Activated T-cell treated with anti-CD3 and anti-CD28 coated beads, Interleukin-2, amount 50 U/mL, for 4 hours (primary cell): ENCODE measurements at places on chromosomes 12 and 14.

DNA sequence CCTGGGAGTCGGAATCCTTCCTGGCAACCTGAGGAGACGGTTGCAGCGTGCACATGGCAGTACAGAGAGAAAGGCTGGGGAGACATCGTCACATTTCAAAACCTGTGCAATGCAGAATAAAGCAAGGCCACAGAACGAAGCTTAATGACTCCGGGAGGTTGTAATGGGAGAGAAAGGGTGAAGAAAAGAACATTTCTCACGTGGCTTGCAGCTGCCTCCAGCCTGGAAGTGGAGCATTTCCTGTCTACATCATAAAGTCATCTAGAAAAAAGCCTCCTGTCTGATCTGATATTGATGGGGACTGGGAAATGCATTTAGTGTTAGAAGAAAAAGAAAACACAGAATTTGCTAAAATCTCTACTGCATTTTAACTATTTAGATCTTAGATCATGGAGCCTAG, 209.3 kb downstream of the TMEM132C start:
- no peak for DNase-seq

DNA sequence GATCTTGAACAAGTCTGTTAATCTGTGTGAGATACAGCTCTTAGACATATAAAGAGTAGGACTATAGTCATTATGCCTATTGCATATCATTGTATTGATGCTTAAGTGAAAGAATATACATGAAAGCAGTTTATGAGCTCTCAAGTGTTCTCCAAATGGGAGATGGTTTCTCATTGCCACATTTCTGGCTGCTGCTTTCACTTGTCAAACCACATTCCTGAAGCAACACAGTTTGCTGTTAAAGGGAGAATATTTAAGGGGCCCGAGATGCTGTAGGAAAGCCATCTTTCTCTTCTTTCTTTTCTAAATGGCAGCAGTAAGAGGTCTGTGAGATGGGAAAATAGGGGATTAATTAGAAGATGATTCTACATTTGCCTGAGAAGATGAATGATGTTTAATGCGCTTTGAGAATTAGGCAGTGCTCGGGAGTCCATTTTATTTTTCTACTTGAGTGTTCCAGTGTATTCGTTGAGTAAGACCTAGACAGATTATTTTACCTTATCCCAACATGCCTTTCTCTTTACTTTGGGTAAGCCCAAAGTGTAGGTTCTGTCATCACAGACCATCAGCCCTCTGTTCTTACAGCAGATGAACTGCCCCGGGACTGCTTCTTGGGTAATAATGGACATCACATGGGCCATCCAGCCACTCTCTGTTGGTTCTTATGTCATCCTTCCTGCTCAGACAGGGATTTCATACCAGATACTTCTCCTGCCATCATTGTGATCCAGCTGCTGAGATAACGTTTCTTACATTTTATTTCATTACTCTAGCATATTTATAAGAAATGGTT, 35.6 kb downstream of the ANO4 start:
- DNase-seq = no peak

- DNase-seq = no peak
These were observed 508 bp upstream of the KCNH5 start for GRCh38 chr14:63045612-63046320.

DNA sequence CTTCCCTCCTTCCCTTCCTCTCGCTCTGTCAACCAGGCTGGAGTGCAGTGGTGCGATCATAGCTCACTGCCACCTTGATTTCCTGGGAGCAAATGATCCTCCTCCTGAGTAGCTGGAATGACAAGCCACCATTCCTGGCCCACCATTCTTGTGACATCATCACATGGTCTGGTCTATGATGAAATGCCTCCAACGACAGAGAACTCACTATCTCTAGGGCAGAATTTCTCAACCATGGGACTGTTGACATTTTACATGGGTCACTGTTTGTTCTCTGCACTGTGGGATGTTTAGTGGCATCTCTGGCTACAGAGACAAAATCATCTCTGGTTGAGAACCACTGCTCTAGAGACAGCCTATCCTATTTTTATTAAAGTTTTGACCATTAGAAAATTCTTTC, 9.7 kb downstream of the VRK1 start:
- no peak for DNase-seq

GRCh38 chr12:72337946-72338345, 65.8 kb downstream of the TRHDE start:
- no peak for DNase-seq

GRCh38 chr12:6626654-6627283, 9.0 kb downstream of the LPAR5 start:
- DNase-seq = no peak

- DNase-seq = no peak
These were observed 5.4 kb downstream of the KCNH5 start for GRCh38 chr14:63039866-63040265.

DNA sequence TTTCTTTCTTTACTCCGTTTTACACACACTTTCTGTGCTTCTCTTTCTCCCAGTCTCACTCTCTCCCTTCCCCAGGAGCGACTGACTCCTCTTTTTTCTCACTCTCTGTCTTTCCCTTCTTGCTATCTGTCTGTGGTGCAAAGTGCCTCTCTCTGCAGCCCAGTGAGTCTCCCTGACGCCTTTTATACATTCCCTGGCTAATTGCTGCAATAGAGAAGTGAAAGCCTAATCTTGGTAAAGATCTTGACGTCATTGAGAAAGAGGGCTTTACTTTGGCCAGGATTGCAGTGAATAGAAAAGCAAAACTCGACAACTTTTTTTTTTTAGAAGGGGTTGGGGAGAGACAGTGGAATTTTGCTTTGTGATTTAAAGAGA, 706 bp upstream of the DIO2 start:
- DNase-seq = no peak

DNA sequence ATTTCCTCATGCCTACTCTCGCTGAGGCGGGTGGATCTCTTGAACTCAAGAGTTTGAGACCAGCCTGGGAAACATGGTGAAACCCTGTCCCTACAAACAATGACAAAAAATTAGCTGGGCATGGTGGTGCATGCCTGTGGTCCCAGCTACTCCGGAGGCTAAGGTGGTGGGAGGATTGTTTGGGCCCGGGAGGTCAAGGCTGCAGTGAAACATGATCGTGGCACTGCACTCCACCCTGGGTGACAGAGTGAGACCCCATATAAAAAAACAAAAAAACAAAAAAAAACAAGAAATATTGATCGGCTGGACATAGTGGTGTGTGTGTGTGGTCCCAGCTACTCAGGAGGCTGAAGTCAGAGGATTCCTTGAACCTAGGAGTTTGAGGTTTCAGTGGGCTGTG, 9.2 kb downstream of the MOAP1 start:
- no peak for DNase-seq

- no peak for DNase-seq
These were observed 10.8 kb upstream of the GPRC5A start for GRCh38 chr12:12880537-12880936.

DNA sequence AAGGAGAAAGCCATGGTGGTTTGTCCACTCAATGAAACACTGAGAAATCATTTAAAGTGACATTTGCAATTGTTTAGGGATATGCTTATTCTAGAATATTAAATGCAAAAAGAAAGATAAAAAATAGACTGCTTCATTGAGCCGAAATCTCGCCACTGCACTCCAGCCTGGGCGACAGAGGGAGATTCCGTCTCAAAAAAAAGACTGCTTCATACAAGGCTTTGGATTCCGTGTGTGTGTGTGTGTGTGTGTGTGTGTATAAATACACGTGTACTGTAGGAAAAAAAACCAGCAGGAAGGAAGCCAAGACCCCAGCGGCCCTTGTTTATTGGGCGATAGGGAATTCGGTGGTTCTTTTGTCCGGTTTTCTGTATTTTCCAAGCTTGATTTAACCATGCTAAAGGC, 3.2 kb upstream of the ZNF839 start:
- no peak for DNase-seq

DNA sequence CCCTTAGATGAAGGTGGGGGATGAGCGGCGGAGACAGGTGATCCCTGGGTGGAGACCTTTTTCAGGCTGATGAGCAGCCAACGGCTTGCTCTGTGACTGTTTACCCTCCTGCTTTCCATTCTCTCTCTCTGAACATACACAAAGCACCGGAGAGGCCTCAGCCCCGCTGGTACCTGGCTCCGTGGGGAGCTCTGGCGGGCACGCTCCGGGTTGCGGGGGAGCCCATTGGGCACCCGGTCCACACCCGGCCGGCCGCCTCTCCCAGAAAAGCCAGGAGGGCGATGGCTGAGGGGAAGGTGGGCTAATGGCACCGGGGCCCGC, 545 bp downstream of the SMARCC2 start:
- DNase-seq = no peak

DNA sequence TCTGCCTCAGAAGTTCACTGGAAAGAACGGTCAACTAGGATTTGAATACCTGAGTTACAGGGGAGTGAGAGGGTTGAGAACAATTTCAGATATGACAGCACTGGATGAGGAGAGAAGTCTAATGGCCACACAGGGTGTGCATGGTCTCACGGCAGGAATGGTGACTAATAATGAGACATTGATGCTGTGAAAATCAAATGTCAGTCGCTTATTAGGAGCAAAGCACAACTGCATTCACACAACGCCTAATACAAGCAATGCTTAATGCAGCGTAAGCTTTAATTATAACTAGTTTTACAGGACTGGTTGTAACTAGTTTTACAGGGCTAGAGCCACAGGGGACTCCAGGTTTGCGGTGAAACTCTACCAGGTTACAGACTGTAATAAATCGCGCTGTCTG, 23.4 kb upstream of the PRIMA1 start:
- DNase-seq = no peak

DNA sequence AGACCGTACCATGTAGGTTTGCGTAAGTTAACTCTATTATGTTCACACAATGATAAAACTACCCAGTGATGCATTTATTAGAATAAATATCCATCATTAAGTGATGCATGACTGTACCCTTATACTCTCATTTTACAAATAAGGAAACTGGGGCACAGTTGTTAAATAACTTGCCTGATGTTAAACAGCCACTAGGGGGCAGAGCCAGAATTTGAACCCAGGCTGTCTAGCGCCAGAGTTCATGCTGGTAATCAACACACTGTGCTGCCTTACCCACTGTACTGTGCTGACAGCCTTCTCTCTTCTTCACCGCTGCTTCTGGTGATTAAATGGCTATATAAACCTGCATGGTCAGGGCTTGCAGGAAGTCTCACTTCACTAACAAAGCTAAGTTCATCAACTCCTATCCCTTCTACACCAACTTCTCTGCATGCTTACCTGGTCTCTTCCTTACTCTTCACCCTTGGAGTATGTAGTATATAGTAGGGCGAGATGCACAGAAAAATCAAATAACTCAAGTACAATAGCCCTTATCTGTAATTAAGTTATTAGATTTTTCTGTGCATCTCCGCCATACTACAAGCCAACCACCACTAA, 43.6 kb upstream of the APPL2 start:
- peak; percentile 14 for DNase-seq

GRCh38 chr12:81570234-81570633, 188.9 kb downstream of the PPFIA2 start:
- no peak for DNase-seq

- DNase-seq = no peak
These were observed 2.9 kb upstream of the NYNRIN start for GRCh38 chr14:24395609-24396582.

DNA sequence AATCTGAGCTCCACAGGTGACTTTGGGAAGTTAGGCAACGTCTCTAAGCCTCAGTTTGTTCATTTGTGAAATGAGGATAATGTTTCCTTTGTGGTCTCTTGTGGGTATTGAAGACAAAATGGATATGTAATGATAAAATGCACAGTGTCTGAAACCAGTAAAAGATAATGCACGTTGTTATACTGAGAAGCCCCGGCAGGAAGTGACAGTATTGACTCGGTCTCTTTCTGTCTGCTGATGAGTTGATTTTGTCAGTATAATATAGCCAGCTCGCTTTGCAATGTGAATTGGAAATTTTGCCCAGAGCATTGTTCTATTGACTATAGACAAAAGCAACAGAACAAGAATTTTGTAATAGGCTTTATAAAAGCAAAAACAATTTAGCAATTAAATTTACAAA, 49.2 kb upstream of the SLC38A1 start:
- DNase-seq = no peak

- no peak for DNase-seq
These were observed 55.2 kb downstream of the SLC25A21 start for GRCh38 chr14:37116933-37117849.

DNA sequence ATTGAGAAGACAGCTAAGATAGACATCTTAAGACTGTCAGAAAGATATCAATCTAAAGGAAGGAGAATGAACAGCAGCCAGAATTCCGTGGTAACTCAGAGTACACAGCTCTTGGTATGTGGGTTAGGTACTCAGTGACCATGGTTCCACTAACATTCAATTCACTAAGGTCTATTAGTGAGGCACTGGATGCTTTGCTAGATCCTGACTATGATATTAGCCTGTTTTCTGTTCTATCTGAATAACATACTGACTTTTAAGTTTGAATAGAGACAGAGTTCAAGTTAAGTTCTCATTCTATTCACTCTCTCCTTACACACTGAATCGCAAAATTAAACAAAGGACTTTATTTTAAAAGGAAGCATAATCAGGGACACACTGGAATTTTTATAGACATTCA, 106.4 kb downstream of the PRKD1 start:
- no peak for DNase-seq

- DNase-seq = no peak
These were observed 158.8 kb downstream of the RPAP3 start for GRCh38 chr12:47547077-47547476.

DNA sequence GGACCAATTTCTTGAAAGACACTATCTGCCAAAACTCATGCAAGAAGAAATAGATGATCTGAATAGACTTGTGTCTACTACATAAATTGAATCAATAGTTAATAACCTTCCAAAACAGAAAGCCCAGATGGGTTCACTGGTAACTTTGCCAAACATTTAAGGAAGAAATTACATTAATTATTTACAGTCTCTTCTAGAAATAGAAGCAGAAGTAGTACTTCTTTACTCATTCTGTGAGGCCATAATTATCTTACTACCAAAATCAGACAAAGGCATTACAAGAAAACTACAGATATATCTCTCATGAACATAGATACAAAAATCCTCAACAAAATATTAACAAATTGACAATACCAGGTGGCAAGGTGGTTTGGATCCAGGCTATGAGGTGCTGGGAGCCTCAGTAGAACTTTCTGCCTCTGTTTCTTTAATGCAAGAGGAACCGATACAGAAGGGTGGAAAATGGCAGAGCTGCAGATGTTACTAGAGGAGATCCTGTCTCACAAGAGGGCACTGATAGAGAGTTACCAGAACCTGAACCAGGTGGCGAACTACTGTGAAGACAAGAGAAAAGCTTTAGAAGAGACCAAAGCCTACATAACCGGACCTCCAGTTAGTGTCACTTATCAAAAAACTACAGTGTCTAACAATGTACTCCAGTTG, 33.7 kb upstream of the KTN1 start:
- DNase-seq = no peak

DNA sequence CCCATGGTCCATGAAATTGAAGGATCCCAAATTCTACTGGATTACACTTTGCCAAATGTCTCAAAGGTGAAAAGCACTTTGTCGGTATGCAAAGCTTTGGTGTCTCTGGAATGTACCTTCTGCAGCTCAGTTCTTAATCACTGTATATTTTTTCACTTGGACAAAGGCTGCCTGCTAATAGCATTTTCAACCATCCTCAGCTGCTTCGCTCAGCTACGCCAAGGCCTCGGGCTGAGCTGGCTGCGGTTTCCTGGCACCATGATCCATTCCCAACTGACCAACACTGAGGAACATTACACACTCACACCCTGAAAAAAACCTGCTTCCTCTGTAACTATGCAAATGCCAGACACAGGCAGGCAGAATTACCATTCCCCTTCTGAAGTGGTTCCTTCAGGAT, 335.2 kb downstream of the DPF3 start:
- DNase-seq = no peak
